ENCODE measurements at places on chromosomes 16 and 17.

DNA sequence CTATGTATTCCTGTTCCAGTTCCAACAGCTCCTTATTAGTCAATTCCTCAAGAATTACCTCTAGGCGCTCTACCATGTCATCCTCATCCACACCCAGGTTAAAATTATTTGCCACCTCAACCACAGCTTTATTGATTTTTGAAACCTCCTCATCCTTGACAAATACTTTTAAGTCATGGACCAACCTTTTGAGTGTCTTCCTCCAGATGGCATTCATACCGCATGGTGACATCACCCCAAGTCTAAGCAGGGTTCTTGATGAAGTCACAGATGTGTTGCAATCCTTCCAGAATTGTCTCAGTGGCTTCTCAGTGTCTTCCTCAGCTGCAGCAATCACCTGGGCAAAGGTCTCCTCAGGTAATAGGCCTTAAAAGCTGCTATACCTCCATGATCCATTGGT, 40.1 kb downstream of the BCL7C start:
- DNase-seq, result no peak

- peak; percentile 61 for DNase-seq
Observed at GRCh38 chr17:3885970-3886369, 6.9 kb downstream of the CAMKK1 start.

DNA sequence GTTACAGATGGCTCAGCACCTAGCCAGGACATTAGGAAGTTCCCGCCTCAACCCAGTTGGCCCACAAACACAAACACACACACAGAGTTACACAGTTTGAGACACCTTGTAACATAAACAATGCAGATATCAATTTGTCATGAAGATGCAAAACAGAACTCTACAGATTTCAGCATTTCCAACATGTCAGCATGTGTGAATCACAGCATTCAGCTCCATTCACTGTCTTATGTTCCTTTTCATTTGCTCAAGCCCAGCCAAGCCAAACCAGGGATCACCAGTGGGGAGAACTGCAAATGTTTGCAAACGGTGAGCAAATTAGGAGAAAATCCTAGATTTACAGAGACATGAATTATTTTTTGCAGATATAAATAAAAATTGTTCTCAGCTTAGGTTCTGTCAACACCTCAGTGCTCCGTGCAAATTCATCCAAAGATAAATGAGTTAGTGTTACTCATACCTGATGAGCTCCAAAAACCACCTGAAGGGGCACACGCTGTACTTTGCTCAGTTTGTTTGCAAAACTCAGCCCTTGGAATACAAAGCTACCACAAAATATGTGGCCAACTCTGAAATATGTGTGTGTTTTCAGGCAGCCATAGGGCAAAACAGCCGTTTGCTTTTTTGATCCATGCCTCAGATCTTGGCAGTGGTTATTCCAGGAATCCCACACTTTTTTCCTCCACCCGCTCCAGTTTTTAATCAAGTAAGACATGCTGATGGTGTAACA, 16.3 kb upstream of the COX10 start:
- DNase-seq, result no peak

GRCh38 chr16:28520672-28521071, 14.0 kb upstream of the IL27 start:
- DNase-seq, result no peak

DNA sequence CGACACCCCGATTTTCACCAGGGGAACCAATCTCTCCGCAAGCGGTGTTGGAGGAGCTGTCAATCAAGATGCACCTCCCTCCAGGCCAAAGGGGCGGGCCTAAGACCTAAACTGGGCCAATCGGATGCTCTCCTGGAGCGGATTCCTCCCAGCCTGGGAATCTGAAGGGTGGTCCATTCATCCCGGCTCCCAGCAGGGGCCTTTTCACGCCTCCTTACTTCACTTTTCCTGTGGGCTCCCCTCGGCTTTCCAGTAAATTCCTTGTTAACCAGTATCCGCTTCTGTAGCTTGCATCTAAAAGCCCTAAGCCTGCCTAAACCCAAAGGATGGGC, 17.1 kb downstream of the C16orf74 start:
- no peak for DNase-seq

GRCh38 chr16:83005653-83006160, 378.9 kb downstream of the CDH13 start:
- DNase-seq, result no peak
